Naive thymus-derived CD8-positive, alpha-beta T cell (primary cell): ENCODE measurements at places on chromosomes 3 and 15. TPM values are rescaled to one million over a fixed set of nuclear protein-coding genes. Genes with fewer than 3 reads are reported as not detected.

DNA sequence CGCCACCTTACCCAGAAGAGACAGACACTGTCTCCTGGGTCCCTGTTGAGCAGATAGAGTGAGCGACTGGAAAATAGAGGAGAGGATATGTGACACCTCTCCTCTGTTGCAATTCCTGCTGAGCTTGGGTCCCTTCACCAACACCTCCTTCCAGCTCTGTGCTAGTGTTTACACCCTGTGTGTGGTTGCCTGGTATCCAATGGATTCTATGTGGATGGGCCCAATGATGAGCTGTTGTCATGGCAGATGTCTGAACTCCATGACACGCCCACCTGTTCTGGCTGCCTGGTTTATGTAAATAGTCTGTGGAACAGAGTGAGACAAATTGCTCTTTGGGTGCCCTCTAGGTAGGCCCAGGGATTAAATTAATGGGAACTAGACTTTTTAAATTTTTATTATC, 23.7 kb downstream of the RBM5 start:
- peaks cover 4% of the 10 kb centered on the region for H3K4me1 ChIP-seq
- peaks cover 98% of the 10 kb centered on the region for H3K36me3 ChIP-seq
- H3K4me3 ChIP-seq: no peak overlapping the region
- DNase-seq: no peak

Gene ZFAND6
- polyA plus RNA-seq: 104 TPM

GRCh38 chr3:26369133-26369532, 253.4 kb upstream of the LRRC3B start:
- no peak for DNase-seq
- no peaks in the 10 kb centered on the region for H3K36me3 ChIP-seq
- H3K27me3 ChIP-seq: no peaks in the 10 kb centered on the region
- H3K4me1 ChIP-seq: no peaks in the 10 kb centered on the region
- no peak overlapping the region for H3K27ac ChIP-seq

- no peak overlapping the region for H3K27ac ChIP-seq
- H3K36me3 ChIP-seq: no peaks in the 10 kb centered on the region
- no peak for DNase-seq
- H3K4me1 ChIP-seq: no peaks in the 10 kb centered on the region
- peaks cover 2% of the 10 kb centered on the region for H3K27me3 ChIP-seq
- H3K4me3 ChIP-seq: no peak overlapping the region
Measured at GRCh38 chr3:106826791-106827311, 550.4 kb upstream of the CCDC54 start.

DNA sequence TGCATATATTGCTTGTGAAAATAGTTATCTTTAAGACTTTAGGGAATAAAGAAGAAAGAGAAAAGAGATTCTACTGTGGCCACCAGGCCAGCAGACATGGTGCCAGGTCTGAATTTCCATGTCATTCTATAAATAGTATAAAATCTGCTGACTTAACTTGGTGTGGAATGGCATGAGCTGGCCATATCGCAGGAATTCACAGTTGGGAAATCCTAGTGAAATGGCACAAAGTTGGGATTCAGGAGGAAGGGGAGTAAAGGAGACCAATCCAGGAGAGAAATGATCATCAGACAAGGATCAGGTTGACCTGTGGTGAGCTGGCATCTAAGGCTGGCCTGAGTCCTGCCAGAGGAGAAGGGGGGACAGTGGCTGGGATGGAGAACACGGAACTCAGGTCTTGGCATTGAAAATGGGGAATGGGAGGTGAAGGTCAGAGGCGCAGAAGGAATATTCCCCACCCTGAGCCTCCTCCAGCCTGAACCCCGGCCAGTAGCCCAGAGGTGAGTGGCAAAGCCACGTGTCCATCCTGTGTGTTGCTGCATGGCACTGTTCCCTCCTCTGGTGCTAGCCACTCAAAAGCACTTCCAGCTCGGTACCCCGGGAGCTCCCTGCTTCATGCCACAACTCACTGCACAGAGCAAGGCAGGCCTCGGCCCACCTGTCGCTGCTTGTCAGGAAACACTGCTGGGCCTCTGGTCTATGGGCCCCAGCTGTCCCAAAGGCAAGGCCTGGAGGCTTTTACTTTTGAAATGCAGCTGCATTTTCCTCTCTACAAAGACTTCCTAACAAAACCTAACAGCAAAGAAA, 51.4 kb downstream of the SSUH2 start:
- no peaks in the 10 kb centered on the region for H3K4me1 ChIP-seq
- no peaks in the 10 kb centered on the region for H3K36me3 ChIP-seq
- H3K27ac ChIP-seq: no peak overlapping the region

Gene EPHA6
- not detected for polyA plus RNA-seq

Gene GCNT3
- not detected for polyA plus RNA-seq

Gene CCR8
- not detected for polyA plus RNA-seq

Gene STARD5
- 4.5 TPM for polyA plus RNA-seq

Gene DNASE1L3
- not detected for polyA plus RNA-seq

DNA sequence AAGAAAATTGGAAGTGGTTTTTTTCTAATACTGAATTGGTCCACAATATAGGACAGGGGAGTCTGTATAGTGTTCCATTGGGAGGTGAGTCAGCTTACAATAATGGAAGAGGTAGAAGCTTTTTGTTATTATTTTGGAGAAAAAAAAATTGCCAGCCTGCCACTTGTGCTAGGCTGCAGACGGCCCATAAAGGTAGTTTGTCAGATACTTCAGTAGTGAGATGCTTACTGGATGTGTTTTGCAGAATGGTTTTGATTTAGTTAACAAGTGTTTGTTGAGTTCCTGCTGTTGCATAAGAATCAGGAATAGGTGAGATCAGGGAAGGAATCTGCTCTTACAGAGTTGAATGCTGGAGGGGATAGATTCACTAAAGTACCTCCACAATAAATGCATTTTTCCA, 1.0 kb downstream of the DTWD1 start:
- H3K36me3 ChIP-seq: peaks cover 21% of the 10 kb centered on the region
- H3K4me1 ChIP-seq: peaks cover 56% of the 10 kb centered on the region
- no peak overlapping the region for H3K27ac ChIP-seq
- peak overlapping the region; percentile 99 for H3K4me3 ChIP-seq

DNA sequence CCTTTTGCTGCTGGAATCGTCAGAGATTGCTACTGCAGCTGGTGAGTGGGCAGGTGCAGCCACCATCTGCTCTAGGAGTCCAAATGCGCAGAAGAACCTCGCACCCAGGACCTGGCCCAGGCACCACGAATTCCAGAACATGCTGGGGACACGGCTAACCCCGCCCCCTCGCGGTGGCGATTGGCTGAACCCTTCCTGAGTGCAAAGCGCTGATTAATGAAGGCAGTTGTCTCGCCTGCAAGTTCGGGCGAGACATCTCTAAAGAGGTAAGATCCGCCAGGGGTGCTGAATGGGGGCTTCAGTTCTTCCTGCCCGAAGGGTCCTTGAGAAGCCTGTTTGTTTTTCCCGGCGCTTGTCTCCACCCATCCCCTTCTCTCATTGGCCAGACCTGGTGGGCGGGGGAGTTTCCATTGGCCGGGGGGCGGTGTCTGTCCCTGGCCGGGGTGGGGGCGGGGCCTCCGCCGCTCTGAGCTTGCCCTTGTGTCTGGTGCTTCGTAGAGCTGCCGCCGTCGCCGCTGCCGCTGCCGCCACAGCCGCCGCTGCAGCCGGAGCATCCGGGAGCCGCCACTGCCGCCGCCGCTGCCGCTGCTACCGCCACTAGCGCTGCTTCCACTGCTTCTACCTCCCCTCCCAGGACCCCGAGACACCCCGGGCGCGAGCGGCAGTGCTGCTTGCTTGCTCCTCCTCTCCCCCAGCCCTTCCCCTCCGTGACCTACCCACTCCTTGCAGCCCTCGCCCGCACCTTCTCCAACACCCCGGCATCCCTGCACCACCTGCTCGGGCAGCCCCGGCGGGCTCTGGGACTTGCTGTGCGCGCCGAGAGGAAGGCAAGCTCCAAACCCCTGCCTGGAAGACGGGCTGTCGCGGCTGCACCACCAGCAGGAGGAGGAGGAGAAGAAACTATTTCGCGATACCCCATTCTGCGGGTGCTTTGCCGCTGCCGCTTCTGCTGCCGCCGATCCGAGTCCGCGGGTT, at the start of gene CADM2:
TSS of gene CADM2 (plus strand) at position 495 of the 975 bp plus-strand sequence.
- H3K36me3 ChIP-seq: peaks cover 12% of the 10 kb centered on the region
- peaks cover 29% of the 10 kb centered on the region for H3K4me1 ChIP-seq
- peak within 1 kb of the TSS; percentile 29 for H3K27ac ChIP-seq
- H3K27me3 ChIP-seq: peaks cover 42% of the 10 kb centered on the region

- H3K4me1 ChIP-seq: peaks cover 56% of the 10 kb centered on the region
- no peak overlapping the region for H3K4me3 ChIP-seq
- no peaks in the 10 kb centered on the region for H3K36me3 ChIP-seq
- no peak overlapping the region for H3K27ac ChIP-seq
Measured at GRCh38 chr3:187802203-187802927, 57.1 kb upstream of the BCL6 start.

DNA sequence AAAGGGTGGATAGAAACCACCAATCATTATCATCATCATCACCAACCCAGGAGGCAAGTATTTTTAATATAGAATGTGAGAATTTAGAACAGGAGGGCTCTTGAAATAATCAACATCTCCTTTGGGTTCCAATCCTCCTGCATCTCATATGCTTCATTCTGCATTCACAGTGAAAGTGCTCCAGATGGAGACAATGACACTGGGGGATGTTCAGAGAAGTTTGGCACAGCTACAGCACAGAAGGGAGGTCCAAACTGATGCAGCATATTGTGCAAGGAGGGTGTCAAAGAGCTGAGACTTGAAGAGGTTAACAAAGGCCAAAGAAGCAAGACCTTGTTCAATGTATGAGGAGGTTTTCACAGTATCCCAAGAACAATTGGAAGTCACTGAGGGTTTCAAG, 767.1 kb downstream of the NTRK3 start:
- H3K27ac ChIP-seq: no peak overlapping the region
- H3K4me3 ChIP-seq: no peak overlapping the region
- H3K4me1 ChIP-seq: no peaks in the 10 kb centered on the region

DNA sequence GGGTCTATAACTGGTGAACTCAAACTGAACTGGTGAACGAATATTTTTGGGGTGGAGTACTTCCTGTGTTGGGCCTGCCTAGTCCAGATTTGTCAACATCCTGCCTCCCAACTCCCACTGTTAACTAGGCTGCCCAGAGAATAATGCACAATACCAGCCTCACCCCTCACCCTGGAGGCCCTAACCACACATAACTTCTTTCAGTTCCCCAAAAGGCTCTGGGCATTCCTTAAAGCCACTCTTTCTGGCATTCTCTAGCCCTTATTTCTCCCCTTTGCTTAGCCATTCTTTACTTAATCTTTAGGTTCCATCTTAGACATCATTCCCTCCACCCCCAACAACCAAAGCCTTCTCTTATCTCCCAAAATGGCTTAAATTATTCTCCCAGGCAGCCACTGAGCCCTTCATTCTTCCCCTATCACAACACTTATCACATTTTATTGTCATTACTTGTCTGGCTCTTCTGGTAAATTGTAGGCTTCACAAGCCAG, 9.1 kb upstream of the SEC11A start:
- H3K27me3 ChIP-seq: no peaks in the 10 kb centered on the region
- no peak for DNase-seq
- H3K27ac ChIP-seq: peak overlapping the region; percentile 92
- peaks cover 35% of the 10 kb centered on the region for H3K4me1 ChIP-seq
- no peaks in the 10 kb centered on the region for H3K36me3 ChIP-seq
- H3K4me3 ChIP-seq: peak overlapping the region; percentile 65

Gene SELENOS
- polyA plus RNA-seq: 64.4 TPM

DNA sequence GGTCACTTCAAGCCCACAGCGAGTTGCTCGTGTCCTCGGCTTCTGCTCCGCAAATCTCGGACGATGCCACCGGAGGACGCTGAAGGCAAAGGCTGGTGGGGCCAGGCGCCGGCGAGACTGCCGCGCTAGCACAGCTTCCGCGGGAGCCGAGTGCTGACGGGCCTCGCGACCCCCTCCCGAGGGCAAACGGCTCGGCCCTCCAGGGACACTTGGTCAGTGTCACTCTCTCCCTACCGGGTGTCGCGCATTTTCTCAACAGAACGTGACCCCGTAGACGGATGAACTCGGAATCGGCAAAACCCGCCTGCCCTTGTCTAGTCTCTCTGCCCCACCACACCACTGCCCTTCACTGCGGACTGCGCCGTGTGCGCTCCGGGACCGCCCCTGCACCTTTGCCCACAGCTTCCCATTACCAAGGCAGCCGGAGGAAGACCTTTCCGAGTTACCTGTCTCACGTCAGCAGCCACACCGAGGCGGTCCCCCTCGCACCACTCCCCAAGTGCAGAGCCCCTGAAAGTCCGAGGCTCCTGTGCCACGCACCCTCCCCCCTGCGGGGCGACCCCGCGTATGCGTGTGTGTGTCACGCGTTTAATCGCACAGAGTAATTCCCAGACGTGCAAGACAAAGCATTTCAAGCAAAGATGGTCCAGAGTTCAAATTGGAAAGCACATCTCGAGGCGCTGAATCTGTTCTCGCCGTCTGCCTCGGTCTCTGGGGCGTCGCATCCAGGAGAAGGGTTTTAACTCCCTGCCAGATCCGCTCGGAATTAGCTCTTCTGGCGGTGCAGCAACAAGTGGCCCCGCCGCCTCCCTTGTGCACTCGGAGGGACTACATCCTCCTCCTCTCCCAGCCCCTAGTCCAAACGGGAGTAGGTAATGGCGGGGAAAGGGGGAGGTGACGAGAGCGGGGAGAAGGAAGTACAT, 245.0 kb upstream of the TOPAZ1 start:
- H3K27ac ChIP-seq: no peak overlapping the region
- peak overlapping the region; percentile 83 for H3K4me3 ChIP-seq
- H3K27me3 ChIP-seq: peaks cover 54% of the 10 kb centered on the region
- peaks cover 47% of the 10 kb centered on the region for H3K4me1 ChIP-seq
- H3K36me3 ChIP-seq: no peaks in the 10 kb centered on the region

GRCh38 chr3:57383406-57383805, 90.9 kb upstream of the ASB14 start:
- H3K27me3 ChIP-seq: no peaks in the 10 kb centered on the region
- H3K4me1 ChIP-seq: peaks cover 7% of the 10 kb centered on the region
- no peaks in the 10 kb centered on the region for H3K36me3 ChIP-seq
- no peak for DNase-seq
- H3K4me3 ChIP-seq: no peak overlapping the region

- H3K4me3 ChIP-seq: no peak overlapping the region
- H3K4me1 ChIP-seq: no peaks in the 10 kb centered on the region
- H3K27ac ChIP-seq: no peak overlapping the region
- H3K27me3 ChIP-seq: no peaks in the 10 kb centered on the region
- DNase-seq: no peak
- no peaks in the 10 kb centered on the region for H3K36me3 ChIP-seq
Measured at GRCh38 chr3:134093956-134094355, 64.2 kb upstream of the SLCO2A1 start.

Gene P2RY13
- polyA plus RNA-seq: 0.05 TPM

- no peaks in the 10 kb centered on the region for H3K36me3 ChIP-seq
- no peaks in the 10 kb centered on the region for H3K4me1 ChIP-seq
- no peak overlapping the region for H3K4me3 ChIP-seq
- no peak for DNase-seq
Measured at GRCh38 chr3:76991165-76991564, 48.7 kb upstream of the ROBO2 start.

- no peaks in the 10 kb centered on the region for H3K36me3 ChIP-seq
- H3K4me1 ChIP-seq: no peaks in the 10 kb centered on the region
- H3K4me3 ChIP-seq: no peak overlapping the region
- H3K27me3 ChIP-seq: peaks cover 5% of the 10 kb centered on the region
- DNase-seq: no peak
Measured at GRCh38 chr15:61556037-61556648, 327.0 kb upstream of the RORA start.

- H3K27ac ChIP-seq: no peak overlapping the region
- no peak for DNase-seq
- no peak overlapping the region for H3K4me3 ChIP-seq
Measured at GRCh38 chr3:111385971-111386495, 156.0 kb upstream of the CD96 start.
